ENCODE measurements at places on chromosomes 11 and 22.

DNA sequence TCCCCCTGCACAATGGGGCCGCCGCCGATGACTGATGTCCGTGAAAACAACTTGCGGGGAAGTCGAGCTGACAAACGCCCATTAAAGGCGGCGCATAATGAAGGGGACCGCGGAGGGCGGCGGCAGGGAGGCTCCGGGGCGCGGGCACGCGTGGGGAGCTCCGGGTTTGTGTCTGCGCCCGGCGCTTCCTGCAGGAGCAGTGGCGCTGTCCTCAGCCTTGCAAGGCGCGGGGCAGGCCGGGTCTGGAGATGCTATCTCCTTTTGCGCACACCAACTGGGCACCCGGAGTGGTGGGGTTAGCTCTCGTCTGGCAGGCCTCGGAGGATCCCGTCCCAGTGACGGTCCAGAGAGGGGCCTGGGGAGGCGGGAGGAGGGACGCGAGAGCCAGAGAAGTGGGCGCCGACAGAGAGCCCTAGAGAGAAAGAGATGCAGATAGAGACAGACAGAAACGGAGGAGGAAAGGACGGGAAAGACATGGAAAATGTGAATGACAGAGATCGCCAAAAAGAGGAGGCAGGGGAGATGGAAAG, 390 bp upstream of the FGF3 start:
- DNase-seq: no peak

GRCh38 chr11:27385245-27385644, 22.2 kb upstream of the CCDC34 start:
- DNase-seq: peak; percentile 89

DNA sequence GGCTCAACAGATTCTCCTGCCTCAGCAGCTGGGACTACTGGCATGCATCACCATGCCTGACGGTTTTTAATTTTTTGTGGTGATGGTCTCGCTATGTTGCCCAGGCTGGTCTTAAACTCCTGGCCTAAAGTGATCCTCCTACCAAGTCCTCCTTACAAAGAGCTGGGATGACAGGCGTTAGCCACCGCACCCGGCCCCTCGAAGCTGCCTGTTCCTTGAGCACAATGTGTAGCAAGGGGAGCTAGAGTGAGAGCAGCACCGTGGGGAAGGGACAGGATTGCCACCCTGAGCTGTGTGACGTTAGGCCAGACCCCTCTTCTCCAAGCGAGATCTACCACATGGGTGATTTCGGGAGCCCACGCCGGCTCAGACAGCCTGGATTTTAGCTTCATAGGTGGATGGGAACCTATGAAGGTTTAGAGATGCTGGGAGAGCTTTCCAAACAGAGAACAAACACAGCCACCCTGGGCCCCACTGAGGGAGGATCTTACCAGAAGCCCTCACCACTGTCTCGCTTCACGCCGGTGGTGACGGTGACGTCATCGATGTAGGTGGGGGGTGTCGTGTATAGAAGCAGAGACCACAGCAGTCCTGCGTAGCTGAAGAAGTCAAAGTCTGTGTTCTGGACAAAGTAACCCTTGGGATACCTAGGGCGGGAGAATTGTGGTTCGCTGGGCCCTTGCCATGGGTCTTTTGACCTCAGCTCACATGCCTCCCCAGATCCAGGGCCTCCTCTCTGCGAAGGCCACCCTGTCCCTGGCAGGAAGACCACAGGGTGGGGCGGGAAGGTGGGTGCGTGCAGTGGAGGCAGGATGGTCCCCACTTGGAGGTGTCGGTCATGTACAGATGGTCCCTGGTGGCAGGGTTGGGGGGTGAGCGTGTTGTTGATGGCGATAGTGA, 23.1 kb downstream of the RGL4 start:
- no peak for DNase-seq

DNA sequence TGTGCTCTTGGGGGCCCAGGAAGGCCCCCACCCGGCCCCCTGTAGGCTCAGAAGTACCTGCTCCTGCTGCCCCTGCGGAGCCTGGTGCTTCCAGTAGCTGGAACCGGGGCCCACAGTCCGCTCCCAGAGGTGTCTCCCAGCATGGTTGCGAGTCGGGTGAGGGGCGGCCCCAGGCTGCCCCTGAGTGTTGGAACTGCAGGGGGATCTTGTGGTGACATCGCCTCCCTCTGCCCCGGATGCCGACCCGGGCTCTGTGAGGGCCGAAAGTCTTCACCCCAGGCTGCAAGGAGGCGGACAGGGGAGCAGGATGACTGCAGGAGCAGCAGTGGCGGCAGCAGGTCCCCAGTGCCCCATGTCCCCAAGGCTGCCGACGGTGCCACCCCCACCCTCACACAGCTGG, 9.5 kb upstream of the PKP3 start:
- DNase-seq: no peak

GRCh38 chr11:13885083-13885482, 77.4 kb upstream of the SPON1 start:
- DNase-seq: no peak

- DNase-seq: peak; percentile 3
Measured at GRCh38 chr22:22410121-22410520, 98.4 kb downstream of the ZNF280B start.

GRCh38 chr11:103987629-103988594, 48.5 kb upstream of the DDI1 start:
- DNase-seq: no peak

- no peak for DNase-seq
Measured at GRCh38 chr11:27596388-27596787, 89.8 kb upstream of the LIN7C start.

DNA sequence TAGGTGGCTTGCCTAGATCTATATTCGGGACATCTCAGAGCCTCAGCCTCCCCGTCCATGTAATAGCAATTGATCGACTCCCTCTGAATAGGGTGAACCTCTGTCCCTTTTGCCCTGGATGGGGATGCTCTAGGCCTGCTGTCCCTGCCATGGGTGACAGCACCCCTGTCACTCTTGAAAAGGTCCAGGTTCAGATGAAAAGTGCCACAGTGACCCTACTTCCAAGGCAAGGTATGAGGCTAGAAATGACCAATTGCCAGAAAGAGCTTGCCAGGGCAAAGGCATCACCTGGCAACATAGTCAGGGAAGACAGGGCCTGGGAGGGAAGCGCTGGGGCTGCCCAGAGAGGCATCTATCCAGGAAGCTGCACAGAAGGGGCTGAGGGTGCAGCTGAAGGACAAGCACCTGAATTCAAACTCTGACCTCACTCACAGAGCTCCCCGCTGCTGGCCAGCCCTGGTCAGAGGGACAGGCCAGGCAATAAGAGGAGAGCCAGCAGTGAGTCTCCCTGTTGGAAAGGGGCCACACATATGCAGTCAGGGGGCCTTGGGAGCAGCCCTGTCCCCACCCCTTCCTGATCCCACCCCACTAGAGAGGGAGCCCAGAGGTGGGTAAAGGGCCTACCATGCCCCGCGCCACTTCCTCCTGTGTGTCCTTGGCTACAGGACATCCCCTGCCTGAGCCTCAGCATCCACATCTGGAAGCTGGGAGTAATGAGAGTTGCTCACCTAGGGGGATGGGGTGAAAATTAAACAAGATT, 9.0 kb upstream of the APOBEC3A start:
- DNase-seq: no peak

DNA sequence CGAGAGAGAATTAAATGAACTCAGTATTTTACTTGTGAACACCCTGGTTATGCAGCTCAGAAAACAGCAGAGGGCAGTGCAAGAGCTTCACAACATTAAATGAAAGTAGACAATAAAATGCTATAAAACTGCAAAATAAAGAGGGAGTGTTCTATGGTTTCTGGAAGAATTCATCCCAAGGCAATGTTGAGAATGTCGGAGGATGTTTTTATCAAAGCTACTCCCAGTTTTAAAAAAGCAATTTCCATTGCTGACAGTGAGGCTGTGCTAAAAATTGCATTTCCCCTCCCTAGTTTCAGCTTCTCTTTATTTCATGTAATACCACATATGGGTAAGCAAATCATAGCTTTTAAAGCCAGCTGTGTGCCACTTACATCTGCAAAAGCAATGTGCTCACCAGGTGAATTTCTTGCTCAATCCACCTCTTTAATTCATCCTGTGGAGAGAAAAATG, 296.8 kb downstream of the RAB38 start:
- DNase-seq: peak; percentile 50

DNA sequence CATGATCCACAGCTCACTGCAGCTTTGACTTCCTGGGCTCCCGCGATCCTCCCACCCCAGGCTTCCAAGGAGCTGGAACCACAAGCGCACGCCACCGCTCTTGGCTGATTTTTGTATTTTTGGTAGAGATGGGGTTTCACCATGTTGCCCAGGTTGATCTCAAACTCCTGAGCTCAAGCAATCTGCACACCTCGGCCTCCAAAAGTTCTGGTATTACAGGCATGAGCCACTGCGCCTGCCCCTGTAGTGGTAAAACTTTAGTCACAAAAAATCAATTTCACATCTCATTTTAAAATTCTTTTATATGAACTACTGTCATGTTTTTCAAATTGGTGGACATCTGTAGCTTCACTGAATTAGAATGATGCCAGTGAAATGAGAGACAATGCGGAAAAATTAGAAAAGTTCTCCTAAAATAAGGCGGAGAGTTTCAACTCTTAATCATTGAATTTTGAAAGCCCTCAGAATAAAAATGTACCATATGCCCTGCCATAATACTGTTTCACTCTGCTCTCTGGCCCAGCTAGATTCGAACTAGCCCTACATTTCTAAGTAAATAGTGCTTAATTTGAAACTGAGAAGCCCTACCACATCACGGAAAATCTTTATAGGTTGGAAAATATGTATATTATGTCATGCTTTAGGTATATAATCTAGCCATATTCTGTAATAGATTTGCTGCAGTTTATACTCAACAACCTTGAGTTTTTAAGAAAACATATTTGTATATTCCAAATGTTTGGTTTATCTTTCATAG, 78.7 kb downstream of the HORMAD2 start:
- DNase-seq: peak; percentile 10

- no peak for DNase-seq
Measured at GRCh38 chr11:118923721-118924587, 1.8 kb downstream of the BCL9L start.

GRCh38 chr11:71557257-71557656, 8.1 kb upstream of the KRTAP5-10 start:
- no peak for DNase-seq

- DNase-seq: no peak
Measured at GRCh38 chr11:117669062-117669461, 128.0 kb downstream of the DSCAML1 start.

DNA sequence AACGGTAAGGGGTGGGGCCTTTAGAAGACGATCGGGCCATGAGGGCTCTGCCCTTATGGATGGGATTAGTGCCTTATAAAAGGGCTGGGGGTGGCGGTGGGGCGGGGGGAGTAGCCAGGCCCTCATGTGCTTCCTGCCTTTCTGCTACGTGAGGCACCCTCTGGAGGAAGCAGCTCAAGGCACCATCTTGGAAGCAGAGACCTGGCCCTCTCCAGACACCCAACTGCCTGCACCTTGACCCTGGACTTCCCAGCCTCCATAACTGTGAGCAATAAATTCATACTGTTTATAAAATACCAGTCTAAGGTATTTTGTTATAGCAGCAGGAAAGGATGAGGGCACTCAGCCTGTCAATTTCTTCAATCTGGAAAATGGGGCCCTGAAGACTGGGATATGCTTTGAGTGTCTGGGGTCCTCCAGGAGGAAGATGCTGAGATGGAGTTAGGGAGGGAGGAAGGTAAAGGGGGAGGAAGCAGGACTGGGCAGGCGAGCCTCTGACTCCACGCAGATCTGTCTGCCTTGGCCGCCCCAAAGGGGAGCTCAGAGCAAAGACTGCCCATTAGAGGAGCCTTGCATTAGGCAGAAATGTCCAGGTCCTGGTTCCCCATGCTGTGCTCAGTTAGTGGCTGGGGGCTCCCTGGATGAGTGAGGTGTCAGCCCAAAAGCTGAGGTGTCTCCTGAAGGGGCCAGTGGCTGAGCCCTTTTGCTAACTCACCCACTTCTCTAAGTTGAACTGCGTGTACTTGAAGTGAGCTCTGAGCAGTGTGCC, 5.3 kb downstream of the CABP2 start:
- no peak for DNase-seq

DNA sequence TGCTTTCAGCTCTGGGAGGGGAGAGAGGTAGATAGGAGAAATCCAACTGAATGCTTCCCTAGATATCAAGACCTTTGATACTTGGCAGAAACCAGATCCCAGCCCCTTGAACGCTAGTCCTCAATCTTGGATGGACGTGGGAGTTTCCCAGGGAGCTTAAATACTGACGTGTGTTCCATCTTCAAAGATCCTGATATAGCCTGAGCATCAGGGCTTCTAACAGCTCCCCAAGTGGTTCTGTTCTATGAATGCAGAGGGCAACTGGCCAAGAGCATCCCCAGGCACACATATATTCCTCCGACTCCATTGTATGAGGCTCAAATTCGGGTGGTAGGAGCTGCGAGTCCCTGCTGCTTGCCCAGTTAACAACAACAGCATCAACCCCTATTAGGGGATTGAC, 8.7 kb upstream of the ACCS start:
- DNase-seq: no peak

DNA sequence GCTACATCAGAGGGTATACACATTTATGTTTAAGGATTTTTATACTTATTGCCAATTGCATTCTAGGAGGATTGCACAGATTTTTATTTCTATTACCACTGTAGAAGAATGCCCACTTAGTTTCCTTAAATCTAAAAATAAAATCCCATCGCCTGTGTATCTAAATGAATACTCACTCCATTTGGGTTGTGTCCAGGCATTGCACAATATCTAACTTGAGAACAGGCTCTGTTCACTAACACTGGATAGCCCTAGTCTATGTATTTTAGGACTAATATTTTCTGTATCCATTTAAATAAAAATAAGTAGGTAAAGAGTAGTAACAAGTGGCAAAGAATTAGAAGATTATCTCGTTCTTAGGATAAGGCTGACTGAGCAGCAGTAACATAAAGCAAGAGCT, 4.1 kb downstream of the C11orf52 start:
- peak; percentile 89 for DNase-seq

- no peak for DNase-seq
Measured at GRCh38 chr22:22843848-22844247, 43.8 kb upstream of the IGLL5 start.

GRCh38 chr22:35997438-35997837, 31.2 kb downstream of the RBFOX2 start:
- peak; percentile 60 for DNase-seq

DNA sequence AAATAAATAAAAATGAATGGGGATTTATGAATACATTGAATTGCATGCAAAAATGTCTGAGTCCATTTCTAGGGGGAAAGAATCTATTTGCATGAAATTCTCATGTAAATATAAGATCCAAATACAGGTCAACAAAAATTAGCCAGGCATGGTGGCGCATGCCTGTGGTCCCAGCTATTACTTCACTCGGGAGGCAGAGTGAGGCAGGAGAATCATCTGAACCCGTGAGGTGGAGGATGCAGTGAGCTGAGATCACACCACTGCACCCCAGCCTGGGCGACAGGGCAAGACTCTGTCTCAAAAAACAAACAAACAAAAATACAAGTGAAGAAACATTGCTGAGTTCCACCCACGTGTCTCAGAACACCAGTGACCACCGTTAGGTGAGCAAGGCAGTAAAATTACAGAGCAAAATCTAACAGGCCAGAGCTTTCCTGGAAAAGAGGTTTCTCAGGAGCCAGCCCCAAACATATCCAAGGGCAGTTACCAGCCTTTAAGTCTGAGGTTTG, 17.3 kb downstream of the PACSIN2 start:
- DNase-seq: no peak
